ENCODE measurements at places on chromosomes 5 and 9.

GRCh38 chr9:130304116-130304515 lies 38.6 kb downstream of the HMCN2 start:
- no peak for DNase-seq

GRCh38 chr5:165231821-165232508 lies 1726.5 kb downstream of the MAT2B start:
- DNase-seq = no peak

GRCh38 chr9:103949096-103949495 lies 145.0 kb upstream of the SMC2 start:
- no peak for DNase-seq

DNA sequence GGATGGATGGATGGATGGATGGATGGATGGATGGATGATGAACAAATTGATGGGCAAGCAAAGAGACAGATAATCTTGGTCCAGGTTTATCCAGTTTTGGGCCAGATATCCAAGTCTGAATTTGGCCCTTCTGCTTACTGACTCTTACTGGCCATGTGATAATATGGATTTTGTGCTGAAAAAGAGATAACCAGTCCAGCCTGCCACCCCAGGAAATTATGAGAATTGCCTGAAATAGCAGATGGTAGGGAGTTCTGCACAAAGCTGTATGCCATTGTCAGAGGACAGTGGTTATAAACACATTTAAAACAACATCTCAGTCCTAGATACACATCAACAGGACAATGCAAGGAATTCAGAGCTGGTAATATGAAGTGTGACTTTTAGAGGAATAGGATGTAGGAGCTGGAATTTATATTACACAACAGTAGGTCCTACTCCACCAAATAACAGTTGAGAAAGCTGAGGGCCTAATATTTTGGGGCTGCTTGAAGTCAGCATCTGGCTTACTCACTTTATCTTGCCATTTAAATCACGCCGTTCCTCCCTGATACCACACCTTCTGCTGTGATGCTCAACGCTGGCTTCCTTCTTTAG lies 9.0 kb upstream of the FAT2 start:
- DNase-seq = no peak

GRCh38 chr9:134616341-134616740 lies 25.3 kb upstream of the COL5A1 start:
- DNase-seq = no peak

DNA sequence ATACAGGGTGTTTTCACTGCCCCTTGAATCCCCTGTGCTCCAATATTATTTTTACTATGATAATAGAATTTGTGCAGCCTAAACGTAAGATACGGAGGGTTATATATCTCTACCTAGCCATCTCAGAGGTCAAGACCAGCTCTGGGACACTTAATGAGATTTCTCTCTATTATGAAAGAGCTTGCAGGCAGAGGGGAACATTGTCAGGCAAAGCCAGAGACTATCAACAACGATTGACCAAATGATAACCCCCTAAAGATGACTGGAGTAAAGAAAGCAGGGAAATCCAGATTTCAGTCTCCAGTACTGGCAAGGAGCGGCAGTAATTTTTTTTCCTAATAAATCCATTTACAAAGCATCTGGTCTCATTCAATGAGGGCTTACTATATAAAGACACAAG lies 59.8 kb upstream of the LPAR1 start:
- peak; percentile 30 for DNase-seq

- no peak for DNase-seq
Measured at GRCh38 chr9:116286297-116286696, 132.7 kb downstream of the PAPPA start.

DNA sequence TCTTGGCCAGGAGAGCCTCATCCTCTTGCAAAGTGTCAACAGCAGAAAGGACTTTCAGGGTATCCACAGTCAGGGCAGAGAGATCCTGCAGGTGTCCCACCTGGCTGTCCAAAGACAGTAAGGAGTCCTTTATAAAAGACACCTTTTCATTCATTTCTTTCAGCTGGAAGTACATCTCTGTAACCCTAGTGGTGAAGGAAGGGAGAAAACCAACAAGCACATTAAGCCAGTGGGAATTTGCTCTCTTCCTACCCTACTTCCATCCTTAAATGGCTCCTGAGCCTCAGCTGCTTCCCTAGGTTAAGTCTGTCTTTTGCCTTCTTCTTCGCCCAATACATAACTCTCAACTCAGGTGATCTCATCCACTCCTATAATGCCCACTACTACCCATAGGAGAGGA lies 124.8 kb downstream of the TRPM6 start:
- DNase-seq = no peak

DNA sequence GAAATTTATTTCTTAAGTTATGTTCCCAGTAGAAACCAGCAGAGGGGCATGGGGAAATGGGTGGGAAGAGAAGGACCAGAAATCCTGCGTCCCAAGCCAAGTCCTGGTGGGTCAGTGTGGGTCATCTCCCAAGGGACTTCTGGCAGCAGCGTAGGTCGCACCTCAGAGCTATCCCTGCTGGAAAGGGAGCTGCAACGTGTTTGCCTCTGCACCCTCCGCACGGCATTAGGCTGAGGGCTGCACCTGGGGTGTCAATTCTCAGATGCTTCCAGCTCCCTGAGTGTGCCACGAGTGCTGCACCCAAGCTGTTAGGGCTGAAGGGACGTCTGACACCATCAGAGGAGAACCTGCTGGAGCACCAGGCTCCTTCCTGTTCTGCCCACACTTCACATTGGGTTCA lies 182.8 kb downstream of the CACNA1B start:
- DNase-seq = no peak
